ENCODE measurements at places on chromosomes 7 and 10.

DNA sequence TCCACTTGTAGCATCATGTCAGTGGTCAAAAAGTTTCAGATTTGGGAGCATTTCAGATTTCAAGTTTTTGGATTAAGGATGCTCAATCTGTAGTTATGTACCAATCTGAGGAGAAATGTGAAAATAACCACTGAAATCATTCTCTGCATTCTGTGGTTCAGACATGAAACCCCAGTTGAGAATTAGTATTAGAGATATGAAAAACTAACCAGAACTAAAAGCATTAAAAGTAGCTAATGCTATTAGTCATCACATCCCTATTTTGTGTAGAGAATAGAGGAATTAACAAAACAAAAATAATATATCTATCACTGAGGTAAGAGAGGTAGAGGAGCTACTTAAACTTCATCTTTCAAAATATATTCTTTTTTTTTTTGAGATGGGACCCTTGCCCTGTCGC lies 28.0 kb downstream of the MICU1 start:
- no peak for DNase-seq

GRCh38 chr10:6473901-6474370 lies 106.1 kb downstream of the PRKCQ start:
- no peak for DNase-seq

- DNase-seq, result no peak
These were observed 338.5 kb downstream of the SEMA3D start for GRCh38 chr7:84848219-84848973.

GRCh38 chr10:21300551-21300950 lies 224.9 kb downstream of the SKIDA1 start:
- DNase-seq, result no peak

All from NCI-H2171 treated with DMSO at 0.1 percent for 48 hours (cell line).